Stimulated activated CD8-positive, alpha-beta memory T cell treated with anti-CD3 and anti-CD28 coated beads, Interleukin-7, amount 100 ng/mL, for 1 hour (primary cell): ENCODE measurements at places on chromosomes 5 and 9.

GRCh38 chr5:174618589-174618988 is 105.8 kb upstream of the MSX2 start:
- DNase-seq = no peak

GRCh38 chr9:113210815-113211214 is 10.3 kb downstream of the FKBP15 start:
- no peak for DNase-seq

GRCh38 chr9:19486803-19487202 is 78.0 kb downstream of the ACER2 start:
- DNase-seq = no peak

DNA sequence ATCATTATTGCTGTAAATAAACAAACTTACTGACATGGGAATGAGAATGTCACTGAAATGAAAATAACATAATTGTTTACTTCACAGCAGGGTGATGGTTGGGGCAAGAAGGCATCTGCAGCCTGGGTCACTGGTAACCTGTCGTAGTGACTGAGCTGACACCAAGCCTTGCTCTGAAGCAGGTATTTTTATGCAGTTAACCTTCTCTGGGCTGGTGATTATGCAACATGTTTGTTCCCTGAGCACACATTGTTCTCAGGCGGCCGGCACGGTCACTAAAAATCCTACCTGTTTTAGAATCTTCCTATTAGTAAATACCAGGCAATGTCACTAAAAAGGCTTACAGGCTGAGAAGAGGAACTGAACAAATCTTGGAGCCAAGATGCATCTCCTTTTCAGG is 157.7 kb upstream of the NR3C1 start:
- DNase-seq = no peak

GRCh38 chr9:96565671-96566497 is 53.8 kb downstream of the CDC14B start:
- DNase-seq = no peak

DNA sequence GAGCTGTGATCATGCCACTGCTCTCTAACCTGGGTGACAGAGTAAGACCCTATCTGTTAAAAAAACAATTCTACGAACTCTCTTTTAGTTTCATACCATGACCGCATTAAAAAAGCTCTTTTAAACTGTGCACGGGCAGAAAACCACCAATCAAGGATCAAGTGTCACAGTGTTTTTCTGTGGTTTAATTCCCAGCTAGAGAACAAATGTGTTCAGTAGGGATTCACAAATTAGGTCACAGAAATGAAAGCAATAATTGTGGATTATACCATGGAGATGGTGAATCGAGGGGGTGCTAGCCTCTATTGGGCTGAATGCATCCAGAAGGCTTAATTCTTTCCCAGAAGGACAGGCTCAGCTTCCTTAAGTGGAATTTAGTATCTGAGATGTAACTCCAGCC is 79.1 kb downstream of the ATG10 start:
- DNase-seq = no peak

GRCh38 chr5:138523406-138523805 is 19.6 kb downstream of the ETF1 start:
- DNase-seq = no peak

DNA sequence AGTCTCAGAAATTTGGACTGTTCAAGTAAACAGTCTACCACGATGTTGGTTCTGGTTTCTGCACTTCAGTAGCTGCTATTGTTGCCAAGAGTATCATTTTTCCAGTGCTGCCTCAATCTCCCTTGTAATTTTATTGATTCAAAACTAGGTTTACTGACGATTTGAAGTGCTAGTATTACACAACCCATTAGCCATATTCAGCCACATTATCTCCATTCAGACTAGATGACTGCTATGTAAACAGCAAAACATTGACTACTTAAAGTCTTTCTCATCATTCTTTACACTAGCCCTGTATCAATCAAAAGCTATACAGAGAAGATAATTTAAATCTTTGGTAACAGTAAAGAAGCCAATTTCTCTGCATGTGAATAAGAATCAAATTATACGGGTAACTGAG is 102.0 kb upstream of the TSLP start:
- no peak for DNase-seq

DNA sequence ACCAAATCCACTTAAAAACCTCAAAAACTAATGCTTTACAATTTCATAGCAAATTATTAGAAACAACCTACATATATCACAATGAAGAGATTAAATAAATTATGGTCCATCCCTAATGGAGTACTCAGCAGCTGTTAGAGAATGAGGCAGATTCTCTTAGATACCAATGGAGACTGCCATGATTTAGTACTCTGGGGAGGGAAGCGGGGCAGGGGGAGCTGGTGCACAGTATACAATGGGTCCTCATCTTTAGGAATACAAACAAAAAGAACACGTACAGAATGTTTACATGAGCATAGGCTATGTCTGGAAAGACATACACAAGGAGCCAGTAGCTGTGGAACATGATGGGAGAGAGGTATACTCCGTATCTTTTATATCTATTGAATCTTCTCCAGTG is 2.0 kb downstream of the LIFR start:
- DNase-seq = no peak

GRCh38 chr5:154830219-154830595 is 20.2 kb downstream of the FAXDC2 start:
- DNase-seq = no peak
